ENCODE measurements at places on chromosomes 13 and 19.

DNA sequence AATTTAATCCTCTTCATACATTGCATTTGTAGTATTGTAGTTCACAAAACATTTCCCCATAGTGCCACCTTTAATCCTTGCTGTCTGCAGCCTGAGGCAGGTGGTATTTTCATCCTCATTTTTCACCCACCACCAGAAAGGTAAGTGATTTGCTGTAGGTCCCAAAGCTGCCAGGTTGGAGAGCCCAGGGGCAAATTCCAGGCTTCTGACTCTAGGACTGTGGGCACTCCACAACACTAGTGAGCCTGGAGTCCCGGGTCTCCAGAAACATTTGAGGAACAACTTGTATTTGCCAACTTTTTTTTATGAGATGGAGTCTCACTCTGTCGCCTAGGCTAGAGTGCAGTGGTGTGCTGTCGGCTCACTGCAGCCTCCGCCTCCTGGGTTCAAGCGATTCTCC, 6.2 kb downstream of the ILF3 start:
- DNase-seq: no peak

DNA sequence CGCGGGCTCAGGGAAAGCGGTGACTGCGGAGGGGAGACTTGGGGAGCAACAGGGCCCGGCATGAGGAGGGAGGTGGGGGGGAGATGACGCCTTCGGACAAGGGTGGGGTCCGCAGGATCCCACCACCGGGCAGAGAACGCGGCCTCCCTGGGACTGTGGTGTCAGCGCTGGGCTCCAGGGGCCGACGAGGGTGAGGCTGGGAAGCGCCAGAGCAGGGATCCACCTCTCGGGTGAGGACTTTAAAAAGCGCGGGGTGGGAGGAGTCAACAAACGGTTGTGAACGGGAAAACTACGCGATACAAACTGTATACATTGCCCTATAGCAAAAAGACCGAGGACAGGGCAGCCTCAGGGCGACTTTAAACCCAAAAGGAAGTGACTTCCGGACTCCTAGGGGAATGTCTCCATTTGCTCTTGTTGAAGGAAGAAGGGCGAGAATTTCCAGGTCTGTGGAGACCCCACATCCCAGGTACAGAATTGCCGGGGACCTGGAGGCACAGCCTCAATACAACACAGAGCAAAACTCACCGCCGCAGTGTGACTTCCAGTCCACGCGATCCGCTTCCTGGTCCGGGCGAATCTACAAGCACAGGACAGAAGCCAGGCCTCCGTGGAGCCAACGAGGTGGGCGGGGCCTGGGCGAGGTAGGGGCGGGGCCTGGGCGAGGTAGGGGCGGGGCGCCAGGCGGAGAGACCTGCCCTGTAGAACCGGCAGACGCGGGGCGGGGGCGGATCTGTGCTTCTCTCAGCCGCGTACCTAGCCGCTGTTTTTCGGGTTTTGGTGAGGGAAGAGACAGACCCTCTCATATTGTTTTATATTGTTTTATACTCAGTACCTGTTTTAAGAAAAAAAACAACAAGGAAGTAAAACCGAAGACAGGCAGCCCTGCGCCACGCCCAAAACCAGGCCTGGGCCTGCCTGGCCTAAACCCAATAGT, at the start of gene ZNF888:
Gene ZNF888, minus strand, starts transcription at position 588 of the 937 bp plus-strand sequence. CDS start 5,555 bp downstream, outside the sequence.
- peak; percentile 31 for DNase-seq

DNA sequence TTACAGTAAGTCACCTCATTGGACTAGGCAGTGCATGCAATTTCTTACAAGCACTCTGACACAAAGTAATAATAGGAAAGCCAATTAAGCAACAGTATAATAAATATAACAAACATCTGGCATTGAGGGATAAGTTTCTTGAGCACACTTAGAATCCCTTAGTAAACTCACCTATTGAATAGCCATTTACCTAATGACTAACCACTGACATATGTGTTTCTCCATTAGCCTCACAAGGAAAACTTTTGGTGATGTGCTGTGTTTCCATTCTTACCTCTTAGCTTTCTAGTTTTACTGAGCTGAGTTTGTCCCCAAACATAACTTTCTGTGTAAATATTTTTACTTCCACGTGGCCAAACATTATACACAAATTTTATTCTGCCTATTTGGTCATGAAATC, 47.4 kb upstream of the PCDH9 start:
- no peak for DNase-seq

- no peak for DNase-seq
Measured at GRCh38 chr13:19345158-19345557, 163.5 kb upstream of the TUBA3C start.

DNA sequence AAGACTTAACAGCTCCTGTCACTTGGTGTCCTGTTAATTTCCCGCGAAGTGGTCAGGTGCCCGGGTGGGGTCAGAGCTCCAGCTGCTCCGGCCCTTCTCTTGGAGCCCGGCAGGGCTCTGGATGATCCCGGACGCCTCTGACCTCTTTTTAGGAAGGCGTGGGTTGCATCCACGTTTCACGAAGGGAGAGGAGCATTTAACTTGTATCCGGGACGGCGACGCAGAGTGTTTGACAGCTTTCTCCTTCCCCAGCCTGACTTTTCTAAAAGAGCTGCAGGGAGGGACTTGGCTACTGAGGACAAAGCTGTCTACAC, 656 bp downstream of the ZNF155 start:
- no peak for DNase-seq

DNA sequence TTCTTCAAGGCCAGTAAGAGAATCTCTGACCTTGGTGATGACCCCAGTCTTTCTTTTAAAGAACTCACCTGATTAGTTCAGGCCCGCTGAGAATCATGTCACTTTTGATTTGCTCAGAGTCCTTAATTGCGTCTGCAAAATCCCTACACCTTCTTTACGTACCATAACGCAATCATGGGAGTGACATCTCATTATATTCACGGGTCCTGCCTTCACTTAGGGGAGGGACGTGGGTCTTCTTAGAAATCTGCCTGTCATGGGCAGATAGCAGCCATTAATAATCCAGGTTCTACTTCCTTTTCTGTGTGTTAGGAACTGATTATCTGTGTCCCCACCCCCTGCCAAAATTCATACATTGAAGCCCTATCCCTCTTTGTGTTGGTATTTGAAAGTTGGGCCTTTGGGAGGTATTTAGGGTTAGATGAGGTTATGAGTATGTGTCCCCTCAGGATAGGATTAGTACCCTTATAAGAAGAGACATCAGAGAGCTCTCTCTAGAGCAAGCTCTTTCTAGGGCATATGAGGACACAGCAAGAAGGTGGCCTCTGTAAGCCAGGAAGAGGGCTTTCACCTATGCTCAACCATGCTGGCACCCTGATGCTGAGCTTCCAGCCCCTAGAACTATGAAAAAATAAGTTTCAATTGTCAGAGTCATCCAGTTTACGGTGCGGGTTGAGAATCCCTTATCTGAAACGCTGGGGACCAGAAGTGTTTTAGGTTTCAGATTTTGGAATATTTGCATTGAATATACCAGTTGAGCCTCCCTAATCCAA, 9.9 kb downstream of the TPP2 start:
- no peak for DNase-seq

DNA sequence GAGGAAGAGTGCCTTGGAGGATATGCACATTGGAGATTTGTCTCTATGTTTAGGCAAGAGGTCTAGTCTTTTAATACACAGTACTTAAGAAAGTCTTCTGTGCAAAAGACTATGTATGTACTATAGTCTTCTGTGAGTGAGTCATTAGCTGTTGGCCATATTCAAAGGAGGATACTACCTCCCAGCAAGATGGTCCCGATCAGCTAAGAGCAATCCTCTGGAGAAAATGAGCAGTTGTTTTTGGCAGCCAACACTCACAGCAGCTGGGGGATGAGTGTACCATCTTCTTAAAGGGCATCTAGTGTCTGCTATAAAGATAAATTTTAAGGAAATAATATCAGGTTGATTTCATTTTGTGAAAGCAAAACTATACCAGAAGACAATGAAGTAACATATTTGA, 487.8 kb downstream of the KCTD12 start:
- no peak for DNase-seq

- no peak for DNase-seq
Measured at GRCh38 chr13:108987944-108988343, 358.5 kb downstream of the MYO16 start.

DNA sequence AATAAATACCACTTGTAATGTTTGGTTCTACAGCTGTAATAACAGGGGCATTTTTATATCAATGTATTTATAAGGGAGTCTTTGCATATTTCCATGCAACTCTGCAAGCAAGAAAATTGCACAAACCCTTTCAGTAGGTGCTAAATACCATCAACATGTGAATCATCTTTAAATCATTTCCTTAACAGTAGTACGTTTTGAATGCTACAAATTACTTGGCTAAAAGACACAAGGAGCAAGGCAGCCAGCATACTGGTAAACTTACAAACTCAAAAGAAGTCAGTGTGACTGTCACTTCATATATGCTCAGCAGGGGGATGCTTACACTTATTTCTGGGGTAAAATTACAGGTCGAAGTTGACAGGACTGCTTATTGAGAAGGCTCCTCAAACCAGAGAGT, 402.4 kb downstream of the EFNB2 start:
- no peak for DNase-seq

DNA sequence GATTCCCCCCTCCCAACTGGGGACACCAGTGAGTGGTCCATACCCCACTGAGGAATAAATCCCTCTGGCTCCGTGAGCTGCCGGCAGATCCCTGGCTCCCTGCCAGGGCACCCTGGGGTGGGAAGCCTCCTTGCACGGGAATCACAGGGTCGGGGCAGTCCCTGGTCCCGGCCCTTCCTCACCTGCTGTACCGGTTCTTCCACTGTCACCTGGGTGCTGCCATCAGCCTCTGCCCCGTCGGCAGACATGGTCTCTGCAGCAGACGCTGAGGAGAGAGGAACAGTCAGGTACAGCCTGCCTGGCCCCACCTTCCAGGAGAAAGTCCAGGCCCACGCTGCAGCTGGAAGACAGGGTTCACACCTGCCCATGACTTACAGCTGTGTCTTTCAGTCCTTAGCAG, 6.3 kb downstream of the PLIN3 start:
- DNase-seq: no peak

- DNase-seq: no peak
Measured at GRCh38 chr19:1874554-1875185, 10.6 kb downstream of the ABHD17A start.

DNA sequence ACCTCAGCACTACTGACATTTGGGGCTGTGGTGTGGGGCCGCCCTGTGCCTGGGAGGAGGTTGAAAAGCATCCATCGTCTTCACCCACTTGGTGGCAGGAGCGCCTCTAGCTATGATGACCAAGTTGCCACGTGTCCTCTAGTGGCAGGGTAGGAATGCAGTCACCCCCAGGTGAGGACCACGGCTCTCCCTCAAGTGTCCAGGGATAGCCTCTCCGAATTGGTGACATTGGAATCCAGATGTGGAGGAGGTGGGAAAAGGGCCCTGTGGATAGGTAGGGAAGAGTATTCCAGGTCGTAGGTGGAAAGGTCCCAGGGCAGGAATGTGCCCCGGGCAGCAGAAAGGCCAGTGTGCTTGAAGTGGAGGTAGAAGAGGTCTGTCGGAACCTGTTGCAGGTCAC, 37.6 kb downstream of the ARHGEF18 start:
- DNase-seq: no peak

All from NCI-H1092 (cell line).